ENCODE measurements at places on chromosomes 3 and 15.

GRCh38 chr3:100993309-100993708 is at the start of gene ABI3BP:
TSS of gene ABI3BP (minus strand) at chr3:100993421. CDS start at chr3:100993384, 37 bp downstream.
- no peak for DNase-seq

DNA sequence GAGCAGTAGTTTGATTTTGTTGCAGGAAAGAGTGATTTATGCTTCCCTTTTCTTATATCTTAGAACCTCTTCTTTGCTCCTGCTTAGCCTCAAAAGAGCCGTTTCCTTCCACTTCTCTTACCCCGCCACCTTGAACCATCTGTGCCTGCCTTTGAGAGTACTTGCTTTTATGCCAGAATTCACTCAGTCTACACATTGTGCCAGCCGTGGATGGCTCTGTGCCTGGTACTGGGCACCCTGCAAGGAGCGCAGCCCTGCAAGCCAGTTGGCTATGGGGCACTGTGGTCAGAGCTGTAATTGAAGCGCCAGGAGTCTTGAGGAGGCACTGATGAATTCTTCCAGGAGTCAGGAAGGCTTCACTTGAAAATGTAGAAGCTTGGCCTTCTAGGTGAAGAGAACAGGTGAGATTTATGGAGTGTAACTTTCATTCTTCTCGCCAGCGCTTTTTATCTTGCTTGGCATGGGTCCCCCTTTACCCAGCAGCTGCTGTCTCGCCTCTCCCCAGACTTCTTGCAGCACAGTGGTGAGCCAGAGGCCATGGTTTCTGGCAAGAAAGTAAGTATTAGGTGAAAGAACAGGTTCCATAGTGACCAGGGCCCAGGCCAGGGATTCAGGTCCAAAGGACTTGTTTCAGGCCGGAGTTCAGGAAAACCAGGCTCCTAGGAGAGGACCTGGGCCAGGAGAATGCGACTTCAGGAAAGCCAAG is 4.9 kb downstream of the TMED3 start:
- DNase-seq, result no peak

DNA sequence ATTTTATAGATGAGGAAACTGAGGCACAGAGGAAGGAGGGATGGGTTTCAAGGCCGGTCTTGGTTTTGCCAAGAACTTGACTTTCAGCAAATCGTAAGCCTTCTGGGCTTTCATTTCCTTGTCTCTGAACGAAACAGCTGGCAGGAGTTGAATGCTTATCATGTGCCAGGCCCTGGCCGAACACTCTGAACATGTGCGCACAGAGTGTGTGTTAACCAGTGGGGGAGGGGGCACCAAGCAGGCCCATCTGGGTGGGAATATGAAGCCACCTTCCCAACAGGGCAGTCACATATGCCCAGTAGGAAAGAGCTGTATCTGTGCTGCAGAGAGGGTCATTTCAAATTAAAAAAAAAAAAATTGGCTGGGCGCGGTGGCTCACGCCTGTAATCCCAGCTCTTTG is 29.3 kb downstream of the ZNF710 start:
- no peak for DNase-seq

GRCh38 chr3:77370413-77370812 is 330.5 kb downstream of the ROBO2 start:
- no peak for DNase-seq

GRCh38 chr3:193292386-193292785 is 51.4 kb downstream of the PLAAT1 start:
- no peak for DNase-seq

DNA sequence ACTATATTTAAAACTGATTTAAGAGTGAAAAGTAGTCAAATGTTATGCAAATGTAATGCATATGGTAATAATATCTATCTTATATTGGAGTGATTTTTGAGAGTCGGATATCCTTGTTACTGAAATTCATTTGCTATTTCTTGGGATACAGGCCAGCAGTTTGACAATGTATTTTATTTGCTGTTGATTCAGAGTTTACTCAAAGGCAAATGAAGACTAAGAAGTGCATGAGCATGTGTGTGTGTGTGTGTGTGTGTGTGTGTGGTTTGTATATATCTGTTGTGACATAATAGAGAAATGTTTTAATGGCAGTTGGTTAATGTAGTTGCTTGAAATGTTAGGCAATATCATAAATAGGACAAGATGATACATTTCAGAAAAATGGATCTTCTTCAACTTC is 39.0 kb downstream of the UNC13C start:
- DNase-seq, result no peak

DNA sequence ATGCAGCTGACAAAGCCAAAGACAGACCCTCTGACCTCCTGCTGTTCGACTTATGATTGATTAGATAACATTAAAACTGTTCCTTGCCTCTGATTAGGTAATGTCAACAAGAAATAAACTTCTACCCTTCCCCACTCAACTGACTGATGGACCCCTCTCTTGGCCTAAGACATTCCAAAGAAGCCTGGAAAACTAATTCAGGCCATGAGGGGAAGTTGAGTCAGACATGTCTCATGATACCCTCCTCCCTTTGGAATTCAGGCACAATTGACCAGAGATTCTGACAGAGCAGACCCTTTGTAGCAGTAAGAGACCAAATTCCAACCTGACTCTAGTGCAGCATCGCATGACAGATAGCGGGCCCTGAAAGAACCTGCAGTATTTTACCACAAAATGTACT is 354.5 kb downstream of the OCA2 start:
- no peak for DNase-seq

GRCh38 chr3:188234132-188234531 is 80.2 kb downstream of the LPP start:
- DNase-seq, result no peak

- no peak for DNase-seq
Measured at GRCh38 chr3:25380222-25380739, 47.8 kb upstream of the RARB start.

DNA sequence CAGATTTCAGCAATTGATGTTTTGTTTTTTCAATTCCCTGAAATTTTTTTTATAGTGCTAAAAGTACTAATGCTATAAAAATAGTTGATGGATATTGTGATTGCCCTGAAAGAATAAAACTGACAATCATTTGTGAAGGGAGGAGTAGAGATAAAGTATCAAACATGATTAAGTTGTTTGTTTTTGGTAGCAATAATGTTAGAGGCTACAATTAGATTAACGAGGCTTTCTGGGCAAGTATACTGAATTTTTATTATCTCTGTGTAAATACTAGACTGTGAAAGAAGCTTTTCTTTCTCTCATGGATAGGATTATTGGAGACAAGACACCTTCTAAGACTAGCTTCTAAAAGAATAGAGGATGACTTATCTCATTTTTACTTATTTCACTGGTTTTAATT is 15.6 kb downstream of the NR1D2 start:
- no peak for DNase-seq

- DNase-seq, result no peak
Measured at GRCh38 chr3:28699283-28699682, 350.7 kb upstream of the AZI2 start.

DNA sequence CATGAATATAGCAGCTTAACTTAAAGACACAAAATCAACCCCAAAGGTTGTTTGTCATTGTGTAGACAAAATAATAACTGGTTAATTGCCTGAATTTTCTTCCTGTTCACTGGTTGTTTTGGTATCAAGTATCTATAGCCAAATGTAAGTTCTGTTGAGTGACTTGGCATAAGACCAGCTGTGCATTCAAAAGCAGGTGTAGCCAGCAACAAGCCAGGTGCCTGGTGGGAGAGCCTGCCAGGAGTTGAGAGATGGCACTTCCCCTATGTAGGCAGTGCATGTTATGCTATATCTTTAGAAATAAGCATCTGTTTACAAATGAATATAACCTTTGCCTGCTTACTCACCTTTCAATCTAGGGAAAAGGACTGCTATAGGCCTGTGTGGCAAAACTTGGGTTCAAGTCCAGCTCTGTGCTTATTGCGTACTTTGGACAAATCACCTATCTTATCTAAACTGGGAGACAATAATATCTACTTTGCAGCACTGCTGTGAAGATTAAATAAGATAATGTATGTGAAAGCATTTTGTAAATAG is 84.9 kb upstream of the TBL1XR1 start:
- DNase-seq, result no peak

DNA sequence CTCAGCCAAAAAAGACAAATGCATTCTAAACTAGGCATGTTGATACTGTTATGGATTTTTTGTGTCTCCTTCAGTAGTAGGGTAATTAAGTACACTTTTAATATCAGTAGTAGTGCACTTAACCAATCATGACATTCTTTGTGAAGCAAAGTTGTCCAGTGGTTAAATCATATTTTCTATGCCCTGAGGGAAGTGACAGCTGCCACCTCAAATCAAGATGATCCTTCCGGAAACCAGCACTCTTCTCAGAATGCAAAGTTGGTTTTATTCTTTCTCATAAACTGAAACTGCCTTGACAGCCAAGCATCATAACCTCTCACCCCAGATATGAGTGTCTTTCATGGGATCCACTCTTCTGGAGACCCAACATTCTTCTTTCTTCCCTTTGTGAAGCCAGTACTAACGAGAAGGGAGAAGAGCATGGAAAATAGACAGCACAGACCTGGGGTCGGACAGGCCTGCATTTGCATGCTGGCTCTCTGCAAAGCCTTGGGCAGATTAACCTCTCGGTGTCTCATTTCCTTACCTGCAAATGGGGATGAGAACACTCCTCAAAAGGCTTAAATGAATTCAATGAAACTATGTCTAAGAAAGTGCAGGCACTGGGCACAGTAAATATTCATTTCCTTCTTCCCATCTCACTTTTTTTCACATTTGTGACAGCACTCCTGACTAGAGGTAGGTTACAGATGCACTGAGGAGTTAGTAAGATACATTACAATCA is 13.2 kb downstream of the AAGAB start:
- no peak for DNase-seq

- no peak for DNase-seq
Measured at GRCh38 chr3:14410503-14411165, 8.2 kb downstream of the SLC6A6 start.

GRCh38 chr3:22318325-22318724 is 567.3 kb upstream of the ZNF385D start:
- no peak for DNase-seq

Data from activated naive CD8-positive, alpha-beta T cell treated with anti-CD3 and anti-CD28 coated beads, Interleukin-2, amount 50 U/mL, for 16 hours (primary cell).